ENCODE measurements at places on chromosomes 7 and 10. TPM values are rescaled to one million over a fixed set of nuclear protein-coding genes. Genes with fewer than 3 reads are reported as not detected.

GRCh38 chr10:128086003-128086863, 40.0 kb downstream of the MKI67 start:
- no peak for DNase-seq

- no peak for DNase-seq
These were observed 45.4 kb upstream of the GRID1 start for GRCh38 chr10:86411852-86412560.

GRCh38 chr10:114009281-114009996, 34.2 kb upstream of the ADRB1 start:
- DNase-seq: no peak

GIMAP2 gene
- total RNA-seq: not detected

HOXA6 gene
- total RNA-seq: not detected

ZNF736 gene
- total RNA-seq: not detected

LFNG gene
- 39.9 TPM for total RNA-seq

DHTKD1 gene
- 12.1 TPM for total RNA-seq

TFAM gene
- 14.8 TPM for total RNA-seq

HYAL4 gene
- total RNA-seq: not detected

Measured in chondrocyte (in vitro differentiated cells).